AG09319 (cell line): ENCODE measurements at places on chromosomes 12 and 14.

DNA sequence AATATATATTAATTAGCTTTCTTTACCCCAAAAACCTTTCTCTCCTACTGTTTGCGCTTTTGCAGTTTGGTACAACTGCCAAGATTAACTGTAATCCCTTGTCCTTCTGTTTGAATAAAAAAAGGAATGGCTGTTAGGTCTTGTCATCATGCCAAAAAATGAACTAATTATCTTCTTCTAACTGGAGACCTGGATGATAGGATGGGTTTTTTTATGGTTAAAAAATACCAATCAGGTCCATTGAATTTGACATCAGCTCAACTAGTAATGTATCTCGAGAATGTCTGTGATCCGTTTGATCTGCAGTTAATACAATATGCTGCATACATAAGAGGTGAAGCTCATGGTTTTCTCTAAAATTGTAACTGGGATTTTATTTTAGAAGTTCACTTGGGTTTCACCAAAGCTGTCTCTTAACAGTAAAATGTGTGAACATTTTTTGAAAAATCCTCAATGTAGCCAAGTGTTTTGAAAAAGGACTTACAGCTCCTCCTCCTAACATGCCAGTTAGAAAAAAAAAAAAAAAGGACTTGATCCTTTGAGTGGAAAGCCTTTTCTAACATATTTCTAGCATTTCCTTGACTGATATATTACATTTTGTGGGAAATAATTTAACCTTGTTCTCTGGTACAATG lies 96.8 kb downstream of the SRGAP1 start:
- DNase-seq, result no peak

DNA sequence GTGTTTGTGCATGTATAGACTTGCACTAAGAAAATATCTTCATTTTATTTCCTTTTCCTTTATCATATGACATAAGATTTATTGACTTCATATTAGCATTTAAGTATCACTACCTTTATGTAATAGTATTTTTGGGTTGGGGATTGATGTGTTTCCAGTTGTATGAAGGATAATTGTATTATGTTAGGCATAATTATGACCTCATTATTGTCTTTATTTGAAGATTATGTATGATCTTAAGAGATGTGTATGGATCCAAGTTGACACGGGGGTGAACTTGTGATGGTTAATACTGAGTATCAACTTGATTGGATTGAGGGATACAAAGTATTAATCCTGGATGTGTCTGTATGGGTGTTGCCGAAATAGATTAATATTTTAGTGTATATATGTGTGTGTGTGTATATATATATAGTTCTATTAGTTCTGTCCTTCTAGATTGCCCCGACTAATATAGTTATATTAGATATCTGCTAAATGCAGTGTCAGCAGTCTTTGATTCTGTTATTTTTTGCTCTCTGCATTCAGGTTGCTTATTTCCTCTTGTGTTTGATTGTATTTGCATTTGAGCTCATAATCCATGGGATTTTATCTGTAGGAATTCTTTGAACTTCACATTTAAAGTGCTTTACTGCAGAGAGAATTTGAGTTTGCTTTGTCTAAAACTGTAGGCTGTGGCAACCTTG lies 211.0 kb downstream of the TMEM117 start:
- no peak for DNase-seq

- DNase-seq, result no peak
Measured at GRCh38 chr12:14400599-14400998, 35.1 kb downstream of the ATF7IP start.

DNA sequence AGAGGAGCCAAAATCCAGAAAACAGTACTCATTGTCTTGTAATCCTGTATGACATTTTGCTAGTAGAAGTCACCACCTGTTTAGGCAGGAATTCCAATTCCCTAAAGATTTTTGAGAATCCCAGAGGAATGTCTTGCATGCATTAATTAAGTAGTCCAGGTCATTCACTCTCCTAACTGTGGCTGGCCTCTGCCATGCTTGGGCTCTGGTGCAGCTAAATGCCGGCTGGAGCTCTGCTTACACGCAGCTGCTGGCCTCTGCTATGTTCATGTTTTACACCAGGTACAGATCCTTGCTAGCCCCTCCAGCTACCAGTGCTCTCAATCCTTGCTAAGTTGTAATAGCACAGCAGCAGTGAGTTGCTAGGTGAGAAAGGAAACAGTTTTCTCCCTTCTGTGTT lies 16.3 kb upstream of the HIF1A start:
- DNase-seq, result no peak

DNA sequence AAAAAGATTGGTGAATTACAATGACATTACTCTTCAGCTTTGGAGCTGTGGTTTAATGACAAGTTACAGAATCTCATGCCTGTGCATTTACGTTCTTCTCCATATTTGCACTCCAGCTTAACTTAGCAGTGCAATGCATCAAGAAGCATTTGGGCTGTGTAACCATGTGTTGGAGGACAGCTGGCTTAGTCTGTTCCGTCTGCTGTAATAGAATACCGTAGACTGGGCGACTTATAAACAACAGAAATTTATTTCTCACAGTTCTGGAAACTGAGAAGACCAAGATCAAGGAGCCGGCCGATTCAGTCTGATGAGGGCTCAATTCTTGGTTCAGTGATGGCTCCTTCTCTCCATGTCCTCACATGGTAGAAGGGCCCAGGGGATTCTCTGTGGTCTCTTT lies 943.5 kb downstream of the BCL11B start:
- no peak for DNase-seq

GRCh38 chr12:124687917-124688316 lies 120.5 kb upstream of the NCOR2 start:
- no peak for DNase-seq

DNA sequence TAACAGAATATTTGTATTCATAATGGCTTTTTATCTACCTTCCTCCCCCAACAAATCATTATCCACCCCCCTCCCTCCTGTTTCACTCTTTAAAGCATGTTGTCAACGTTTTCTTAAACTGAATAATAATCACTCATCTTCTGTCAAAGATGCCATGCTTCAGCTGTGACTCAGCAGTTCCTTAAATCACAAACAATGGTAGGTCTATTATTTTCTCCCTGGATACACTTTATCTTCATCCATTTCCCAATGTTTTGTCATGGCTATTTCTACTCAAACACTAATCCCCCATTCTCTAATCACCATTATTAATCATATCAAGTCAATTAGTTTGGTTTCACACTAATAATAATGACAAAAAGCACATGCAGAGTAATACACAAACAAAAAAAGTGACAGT lies 6.5 kb downstream of the CLEC12B start:
- DNase-seq, result no peak
